ENCODE measurements at places on chromosomes 5 and 9. TPM values are rescaled to one million over a fixed set of nuclear protein-coding genes. Genes with fewer than 3 reads are reported as not detected.

DNA sequence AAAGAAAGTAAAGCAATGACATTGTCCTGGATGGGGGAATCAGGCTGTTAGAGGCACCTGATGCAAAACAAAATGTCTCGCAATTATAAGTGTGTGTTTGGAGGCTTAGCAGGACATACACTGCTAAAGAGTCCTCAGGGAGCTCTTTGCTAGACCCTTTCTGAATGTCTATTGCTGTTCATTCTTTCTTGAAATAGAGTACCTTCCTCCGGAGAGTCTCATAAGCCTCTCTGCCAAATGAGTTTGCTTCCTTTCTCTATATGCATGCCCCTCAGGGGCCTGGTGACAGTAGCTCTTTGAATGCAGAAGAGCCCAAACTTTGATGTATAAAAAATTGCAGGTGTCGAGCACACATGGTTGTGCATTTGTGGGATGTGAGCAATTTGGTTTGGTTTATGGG, 26.4 kb upstream of the ADAMTSL1 start:
- DNase-seq, result no peak

GRCh38 chr5:52469835-52470234, 317.9 kb upstream of the ITGA1 start:
- DNase-seq, result no peak

GRCh38 chr5:83400241-83400640, 71.3 kb upstream of the VCAN start:
- no peak for DNase-seq

GRCh38 chr9:125759764-125760129, 12.6 kb downstream of the PBX3 start:
- DNase-seq, result no peak

- DNase-seq, result no peak
These were observed 82.6 kb downstream of the CETN3 start for GRCh38 chr5:90326995-90327394.

Gene TMC1
- total RNA-seq, result 0.36 TPM

Gene DMRT3
- not detected for total RNA-seq

DNA sequence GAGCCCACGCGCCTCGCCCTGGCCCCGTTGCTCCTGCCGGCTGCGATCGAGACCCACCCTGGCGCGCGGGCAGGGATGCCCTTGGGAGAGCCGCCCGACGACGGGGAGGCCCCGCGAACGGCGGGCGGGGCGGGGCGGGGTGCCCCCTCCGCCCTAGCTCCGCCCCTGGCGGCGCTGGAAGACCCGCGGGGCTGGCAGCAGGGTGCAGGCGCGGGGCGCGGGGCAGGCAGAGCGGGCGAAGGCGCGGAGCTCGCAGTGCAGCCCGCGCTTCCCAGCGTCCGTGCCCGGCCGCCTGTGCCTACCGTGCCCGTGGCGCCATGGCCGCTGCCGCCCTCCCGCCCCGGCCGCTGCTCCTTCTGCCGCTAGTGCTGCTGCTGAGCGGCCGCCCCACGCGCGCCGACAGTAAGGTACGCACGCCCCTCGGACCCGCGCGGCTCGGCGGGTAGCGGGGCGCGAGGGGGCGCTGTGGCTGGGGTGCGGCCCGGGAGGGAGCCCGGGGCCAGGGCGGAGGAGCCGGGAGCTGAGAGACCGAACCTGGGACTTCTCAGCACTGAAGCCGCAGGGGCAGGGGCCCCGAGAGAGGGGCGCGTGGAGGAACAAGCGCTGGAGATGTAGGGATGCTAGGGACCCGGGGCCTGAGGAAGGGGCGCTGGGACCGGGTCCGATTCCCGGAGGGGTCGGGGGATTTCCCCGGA, at the start of gene OLFML2A:
TSS of gene OLFML2A (plus strand) at position 180 of the 695 bp plus-strand sequence. CDS start at position 318, 138 bp downstream.
- no peak for DNase-seq

- no peak for DNase-seq
These were observed 27.9 kb upstream of the TGFBI start for GRCh38 chr5:136000932-136001331.

DNA sequence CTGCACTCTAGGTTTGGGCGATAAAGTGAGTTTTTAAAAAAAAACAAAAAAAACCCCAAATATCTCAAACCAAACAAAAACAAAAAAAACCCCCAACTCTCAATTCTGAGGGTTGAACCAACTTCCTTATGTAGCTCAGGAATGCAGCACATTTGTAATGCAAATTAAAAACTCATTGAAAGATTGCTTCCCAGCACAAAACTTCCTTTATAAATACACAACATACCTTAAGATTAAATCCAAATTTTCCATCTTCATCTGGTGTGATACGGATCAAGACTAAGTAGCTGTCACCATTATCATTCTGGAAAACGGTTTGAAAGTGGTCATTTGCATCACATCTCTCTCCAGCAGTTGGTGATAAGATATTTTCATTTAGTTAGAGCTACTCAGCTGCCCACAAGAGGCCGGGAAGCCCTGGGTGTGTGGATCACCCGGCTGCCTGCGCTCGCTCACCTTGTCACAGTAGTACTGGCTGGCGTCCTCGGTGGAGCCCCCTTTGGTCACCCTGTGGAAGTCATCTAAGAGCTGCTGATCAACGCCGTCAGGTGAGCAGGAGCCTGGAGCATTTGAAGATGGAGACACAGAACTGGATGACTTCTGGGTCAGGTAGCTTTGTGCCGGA, 88.2 kb downstream of the PTPN3 start:
- DNase-seq, result no peak

Gene GPR151
- not detected for total RNA-seq

GRCh38 chr5:76497065-76497460, 94.0 kb downstream of the IQGAP2 start:
- no peak for DNase-seq

DNA sequence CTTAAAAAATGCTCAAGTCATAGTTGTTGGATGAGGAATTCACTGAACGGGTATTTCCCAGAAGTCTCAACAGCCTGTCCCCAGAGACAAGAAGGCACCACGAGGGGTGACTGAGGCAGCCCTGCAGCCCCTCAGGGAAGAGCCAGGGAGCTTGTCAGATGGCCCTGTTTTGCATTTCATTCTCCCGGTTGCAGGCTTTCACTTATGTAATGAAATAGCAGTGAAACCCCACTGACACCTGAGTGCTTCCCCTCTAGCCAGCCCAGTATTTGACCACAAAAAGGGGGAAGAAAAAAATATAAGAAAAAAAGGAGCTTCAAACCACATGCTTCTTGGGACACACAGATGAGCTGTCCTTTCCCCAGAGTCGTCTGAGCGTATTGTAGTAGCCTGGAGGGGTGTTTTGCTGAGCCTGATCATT, 75.3 kb upstream of the IL12B start:
- DNase-seq, result no peak

Gene ADAMTSL2
- total RNA-seq, result 0.10 TPM

Gene PFN3
- not detected for total RNA-seq

GRCh38 chr5:121987685-121988073, 25.9 kb downstream of the SRFBP1 start:
- no peak for DNase-seq

- no peak for DNase-seq
These were observed 677 bp upstream of the TXNDC15 start for GRCh38 chr5:134873494-134873893.

DNA sequence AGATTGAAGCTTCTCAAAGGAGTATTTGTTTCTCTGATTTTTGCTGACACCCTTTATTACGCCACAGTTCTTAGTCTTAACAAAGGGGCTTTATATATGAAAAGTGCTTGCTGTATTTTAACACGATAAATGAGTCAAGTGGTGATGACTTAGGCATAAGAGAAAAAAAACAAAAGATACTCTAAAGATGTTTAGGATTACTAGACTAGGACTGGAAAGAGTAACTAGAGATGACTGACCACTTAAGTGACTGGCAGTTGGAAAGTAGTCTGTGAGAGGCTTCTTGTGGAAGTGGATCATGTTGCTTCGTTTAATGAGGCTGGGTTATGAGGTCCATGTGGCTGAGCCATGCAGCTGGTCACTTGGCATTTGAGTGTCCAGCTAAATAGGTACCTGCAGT, 69.4 kb upstream of the ACTBL2 start:
- DNase-seq, result no peak

- DNase-seq, result no peak
These were observed 120.6 kb downstream of the PTTG1 start for GRCh38 chr5:160542281-160542680.

Gene NSMF
- total RNA-seq, result 40.0 TPM

GRCh38 chr5:116546033-116546742, 28.4 kb downstream of the SEMA6A start:
- DNase-seq, result no peak

DNA sequence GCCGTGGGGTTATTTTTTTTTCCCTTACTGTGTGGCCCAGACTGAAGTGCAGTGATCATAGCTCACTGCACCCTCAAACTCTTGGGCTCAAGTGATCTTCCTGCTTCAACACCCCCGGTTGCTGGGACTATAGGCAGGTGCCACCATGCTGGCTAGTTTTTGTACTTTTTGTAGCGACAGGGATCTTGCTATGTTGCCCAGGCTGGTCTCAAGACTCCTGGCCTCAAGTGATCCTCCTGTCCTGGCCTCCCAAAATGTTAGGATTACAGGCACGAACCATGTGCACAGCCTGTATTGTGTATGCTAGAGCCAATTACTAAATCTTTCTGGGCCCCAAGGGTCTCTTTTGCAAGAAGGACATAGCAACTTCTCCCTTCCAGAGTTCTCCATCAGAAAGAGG, 23.1 kb downstream of the GALNT10 start:
- no peak for DNase-seq

GRCh38 chr9:14014218-14014617, 299.7 kb downstream of the NFIB start:
- no peak for DNase-seq

Gene INSL6
- total RNA-seq, result not detected

Gene TJP2
- 40.2 TPM for total RNA-seq

DNA sequence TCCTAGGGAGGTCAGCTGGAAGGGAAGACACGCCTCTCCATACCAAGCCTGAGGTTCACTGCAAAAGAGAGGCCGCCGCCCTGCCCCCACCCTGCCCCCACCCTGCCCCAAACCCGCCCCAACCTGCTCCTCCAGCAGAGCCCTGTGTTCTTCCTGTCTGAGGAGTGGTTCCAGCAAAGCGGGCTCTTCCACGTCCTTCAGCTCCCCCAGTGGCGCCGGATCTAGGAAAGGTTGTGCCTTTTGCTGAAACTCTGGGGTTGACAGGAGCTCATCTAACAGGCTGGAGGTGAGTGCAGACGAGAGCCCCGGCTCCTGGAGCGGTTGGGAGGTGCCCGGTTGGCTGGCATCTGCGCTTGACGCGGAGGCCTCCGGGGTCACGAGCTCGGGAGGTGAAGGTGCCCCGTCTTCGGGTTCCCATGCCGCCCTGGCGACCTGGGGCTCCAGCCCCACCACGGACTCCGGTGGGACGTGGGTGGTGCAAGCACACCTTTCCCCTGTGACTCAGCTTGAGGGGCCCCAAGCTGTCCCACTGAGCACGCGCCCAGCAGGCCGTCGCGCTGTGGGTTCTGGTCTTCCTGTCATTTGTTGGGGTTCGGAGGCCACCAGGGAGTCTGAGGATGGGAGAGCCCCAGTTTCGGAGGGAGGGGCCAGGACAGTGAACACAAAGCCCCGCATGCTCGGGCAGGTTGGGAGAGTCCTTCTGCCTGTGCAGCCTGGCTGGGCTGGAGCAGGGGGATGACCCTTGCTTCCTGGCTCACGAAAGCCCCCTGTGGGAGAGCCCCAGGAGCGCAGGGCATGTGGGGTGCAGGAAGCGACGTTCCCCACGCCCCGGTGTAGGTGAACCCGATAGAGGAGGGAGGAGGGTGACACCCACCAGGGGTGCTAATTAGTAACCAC, 1467.1 kb downstream of the FOXD4L5 start:
- DNase-seq, result no peak

DNA sequence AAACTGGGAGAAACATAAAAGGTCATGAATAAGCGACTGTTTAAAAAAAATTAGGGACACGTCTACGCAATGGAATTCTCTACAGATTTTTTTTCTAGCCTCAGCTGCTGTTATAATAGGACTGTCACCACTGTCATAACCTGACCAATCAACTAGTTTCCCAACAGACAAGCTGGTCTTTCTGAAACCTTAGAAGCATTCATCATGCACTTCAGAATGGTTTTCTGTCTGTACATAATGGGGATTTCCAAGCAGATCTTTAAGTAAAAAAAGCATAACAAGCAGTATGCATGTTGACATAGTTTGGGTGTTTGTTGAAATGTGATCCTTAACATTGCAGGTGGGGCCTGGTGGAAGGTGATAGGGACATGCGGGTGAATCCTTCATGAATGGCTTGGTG, 58.3 kb upstream of the SEMA6A start:
- DNase-seq, result no peak

GRCh38 chr5:152686931-152687330, 281.9 kb upstream of the NMUR2 start:
- DNase-seq, result no peak

Gene TRAF1
- total RNA-seq, result 4.7 TPM

Gene FOXD4L6
- total RNA-seq, result not detected

DNA sequence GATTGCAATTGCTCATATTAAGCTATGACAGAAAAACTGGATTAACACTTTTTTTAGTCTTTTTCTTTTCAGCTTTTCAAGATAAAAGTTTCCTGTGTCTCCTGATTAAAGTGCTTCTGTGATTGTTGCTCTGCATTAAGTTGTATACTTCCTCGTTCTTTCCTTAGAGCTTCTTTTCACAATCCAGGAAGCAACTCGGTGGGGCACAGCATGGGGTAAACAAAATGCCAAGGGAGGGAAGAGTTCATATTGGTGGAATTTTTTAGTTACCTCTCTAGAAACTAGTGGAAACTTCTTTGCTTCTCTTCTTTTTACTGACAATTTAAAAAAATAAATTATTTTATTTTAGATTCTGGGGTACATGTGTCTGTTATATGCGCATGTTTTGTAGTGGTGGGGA, 37.8 kb upstream of the ARRDC3 start:
- DNase-seq, result no peak

- no peak for DNase-seq
These were observed 47.1 kb downstream of the SH3RF2 start for GRCh38 chr5:145983446-145983845.

- no peak for DNase-seq
These were observed 110.9 kb upstream of the LPAR1 start for GRCh38 chr9:111149018-111149759.

- no peak for DNase-seq
These were observed 746.7 kb upstream of the TYRP1 start for GRCh38 chr9:11946531-11946930.

GRCh38 chr5:179516221-179516620, 34.1 kb upstream of the RUFY1 start:
- DNase-seq, result no peak

GRCh38 chr9:117528225-117528624, 113.4 kb upstream of the ASTN2 start:
- DNase-seq, result no peak

DNA sequence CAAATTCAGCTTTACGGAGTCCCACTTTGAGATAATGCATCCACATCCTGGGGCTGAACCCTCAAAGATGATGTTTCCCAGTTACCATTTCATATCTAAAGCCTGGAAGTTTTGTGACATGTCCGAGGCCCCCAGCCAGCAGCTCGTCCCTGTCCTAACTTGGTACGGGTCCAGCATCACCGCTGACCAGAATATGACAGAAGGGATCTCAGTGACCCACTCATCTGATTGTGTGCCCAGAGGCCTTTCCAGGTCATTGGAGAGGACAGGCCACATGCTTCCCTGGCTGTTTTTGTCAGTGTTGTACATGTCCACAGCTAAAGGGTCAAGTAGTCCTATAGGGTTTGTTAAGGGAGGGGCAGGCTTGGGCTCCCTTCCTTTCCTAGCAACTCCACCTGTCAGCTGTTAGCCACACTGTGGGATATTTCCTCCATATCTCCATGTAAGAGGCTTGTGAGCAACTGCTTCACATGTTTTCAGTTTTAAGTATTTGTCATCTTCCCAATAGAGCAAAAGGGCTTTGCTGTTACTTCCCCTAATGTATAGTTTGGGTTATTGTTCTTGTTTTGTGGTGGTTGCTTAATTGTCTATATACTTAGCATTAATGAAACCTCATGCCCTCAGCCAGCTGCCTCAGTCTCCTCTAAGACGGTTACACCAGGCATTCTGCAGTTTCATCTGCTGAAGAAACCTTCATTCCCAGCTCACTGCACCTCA, 33.4 kb downstream of the SECISBP2 start:
- no peak for DNase-seq

Gene LHX2
- 0.36 TPM for total RNA-seq

Measured in Panc1 (cell line).